Lower leg skin (tissue), 4 donors: ENCODE measurements at places on chromosomes 4 and X.

GRCh38 chr4:26787461-26788340 is 72.9 kb upstream of the STIM2 start:
- DNase-seq, result no peak

GRCh38 chr4:38620065-38620464 is 43.9 kb upstream of the KLF3 start:
- no peak for DNase-seq

- peak; percentile 87 for DNase-seq
Observed at GRCh38 chr4:141133146-141133998, at the start of gene RNF150. Gene RNF150, minus strand, starts transcription at chr4:141133469.

DNA sequence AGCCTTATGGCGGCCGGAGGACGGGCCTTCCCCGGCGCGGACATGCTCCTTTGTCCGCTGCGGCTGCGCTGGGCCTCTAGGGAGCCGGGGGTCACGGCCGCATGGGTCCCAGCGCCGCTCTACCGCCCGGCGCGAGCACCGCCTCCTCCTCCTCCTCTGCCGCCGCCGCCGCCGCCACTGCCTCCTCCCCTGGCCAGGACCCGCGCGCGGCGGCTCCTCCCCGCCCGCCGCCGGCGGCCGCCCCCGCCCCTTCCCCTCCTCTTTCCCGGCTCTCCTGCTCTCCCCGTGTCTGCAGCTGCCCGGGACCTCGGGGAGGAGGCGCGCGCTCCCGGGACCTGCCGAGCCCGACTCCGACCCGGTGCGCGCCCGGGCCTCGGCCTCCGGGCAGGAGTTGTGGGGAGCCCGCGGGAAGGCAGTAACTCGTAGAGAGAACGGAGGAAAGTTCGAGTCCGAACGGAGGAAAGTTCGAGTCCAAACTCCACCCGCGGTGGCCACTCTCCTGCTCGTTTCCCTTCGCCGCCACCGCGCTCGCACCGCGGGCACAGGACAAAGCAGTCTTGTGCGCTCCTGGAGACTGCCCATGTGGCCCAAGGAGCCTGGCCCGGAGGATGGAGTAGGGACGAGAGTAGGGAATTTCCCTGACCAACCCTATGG is at the start of gene ADGRA3:
ADGRA3 (minus strand) TSS at position 179 of the 654 bp plus-strand sequence. CDS start 282 bp downstream, outside the sequence.
- DNase-seq, result peak; percentile 30

DNA sequence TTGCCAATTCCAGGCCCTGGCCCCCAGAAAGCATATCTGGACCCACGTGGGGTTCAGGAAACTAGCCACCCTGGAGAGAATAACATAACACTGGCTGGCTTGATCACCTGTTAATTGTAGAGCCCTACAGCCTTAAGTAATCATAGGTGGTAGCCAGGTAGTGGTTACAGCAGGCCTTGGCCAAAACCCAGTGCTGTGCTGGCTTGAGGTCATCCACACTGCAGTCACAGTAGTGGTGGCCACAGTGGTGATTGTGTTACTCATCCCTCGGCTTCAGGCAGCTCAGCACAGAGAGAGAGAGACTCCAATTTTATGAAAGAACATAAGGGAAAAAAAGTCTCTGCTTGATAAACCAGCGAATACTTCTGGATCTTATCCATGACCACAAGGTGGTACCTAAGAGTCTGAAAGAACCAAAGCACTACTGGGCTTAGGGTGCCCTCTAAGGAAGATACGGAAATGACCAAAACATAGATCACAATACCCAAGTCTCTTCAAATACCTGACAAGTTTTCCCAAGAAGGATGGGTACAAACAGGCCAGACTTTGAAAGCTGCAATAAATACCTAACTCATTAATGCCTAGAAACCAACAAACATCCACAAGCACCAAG is 46.6 kb upstream of the CDX4 start:
- no peak for DNase-seq

- no peak for DNase-seq
Observed at GRCh38 chrX:21905313-21905712, 35.2 kb upstream of the SMS start.

- DNase-seq, result no peak
Observed at GRCh38 chr4:113071805-113072204, 22.4 kb downstream of the ANK2 start.

GRCh38 chr4:141028024-141028529 is 105.2 kb downstream of the RNF150 start:
- no peak for DNase-seq

DNA sequence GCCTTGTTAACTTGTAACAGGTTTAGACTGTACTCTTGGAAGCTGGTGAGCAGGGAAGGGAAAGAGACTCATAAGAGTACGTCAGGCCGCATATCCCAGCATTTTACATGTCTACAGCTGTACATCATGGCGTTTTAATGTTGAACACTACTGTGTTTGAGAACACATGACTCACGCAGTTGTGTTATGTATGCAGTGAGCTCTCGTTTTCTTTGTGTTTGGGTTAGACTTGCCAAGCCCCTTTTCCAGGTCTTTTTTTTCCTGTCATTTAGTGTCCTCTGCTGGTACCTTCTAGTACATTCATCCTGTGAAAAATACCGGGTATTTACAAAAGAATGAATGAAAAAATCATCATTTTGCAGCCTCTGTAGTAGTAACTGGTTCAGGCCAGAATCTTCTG is 35.3 kb downstream of the SMS start:
- no peak for DNase-seq

- no peak for DNase-seq
Observed at GRCh38 chrX:154135458-154136229, 8.4 kb upstream of the OPN1LW start.

DNA sequence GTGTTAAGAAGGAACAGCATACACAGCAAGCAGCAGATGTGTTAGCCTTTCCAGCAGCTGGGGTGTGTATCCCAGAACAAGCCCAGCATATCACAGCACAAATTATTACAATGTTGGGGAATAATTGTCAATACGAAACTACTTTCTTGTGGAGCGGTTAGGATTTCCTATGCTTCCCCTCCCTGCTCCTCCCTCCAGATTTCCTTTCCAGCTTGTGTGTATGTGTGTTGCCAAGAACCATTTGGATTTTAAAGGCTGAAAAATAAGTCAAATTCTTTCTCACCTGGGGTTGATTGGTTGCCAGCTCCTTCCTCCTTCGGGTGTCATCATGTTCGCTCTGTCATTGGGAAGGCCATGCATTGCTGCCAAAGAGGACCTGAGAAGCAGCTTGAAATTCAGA is 178.2 kb upstream of the FRMPD4 start:
- DNase-seq, result no peak

DNA sequence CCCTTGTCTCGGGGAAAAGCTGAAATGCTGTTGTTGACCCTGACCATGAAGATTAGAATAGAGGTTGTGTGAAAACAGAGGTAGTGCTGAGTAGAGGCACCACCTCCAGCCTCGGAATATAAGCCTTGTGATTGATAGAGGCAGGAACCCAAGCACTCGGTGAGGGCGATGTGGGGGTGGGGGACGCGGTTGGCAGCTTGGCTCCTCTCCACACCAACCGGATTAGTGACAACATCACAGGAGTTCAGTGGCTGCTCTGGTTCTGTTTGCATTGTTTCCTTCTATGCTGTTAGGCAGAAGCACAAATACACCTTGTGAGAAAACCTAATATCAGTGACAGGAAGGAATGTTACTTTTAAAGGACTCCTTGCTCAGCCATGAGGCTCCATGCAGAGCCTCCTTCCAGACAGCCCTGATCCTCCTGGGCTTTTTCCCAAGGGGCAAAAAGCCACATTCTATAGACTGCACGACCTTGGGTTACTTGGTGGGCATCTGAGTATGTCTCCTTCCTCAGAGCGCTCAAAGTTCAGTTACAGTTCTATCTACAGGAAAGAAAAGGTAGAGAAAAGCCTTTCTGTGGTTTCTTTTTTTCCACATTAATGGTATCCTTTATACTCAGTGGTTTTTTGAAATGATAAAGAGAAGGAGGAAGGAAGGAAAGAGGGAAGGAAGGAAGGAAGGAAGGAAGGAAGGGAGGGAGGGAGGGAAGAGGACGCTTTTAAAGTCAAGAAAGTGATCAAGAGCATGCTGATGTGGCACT is 150.4 kb upstream of the NOCT start:
- no peak for DNase-seq

DNA sequence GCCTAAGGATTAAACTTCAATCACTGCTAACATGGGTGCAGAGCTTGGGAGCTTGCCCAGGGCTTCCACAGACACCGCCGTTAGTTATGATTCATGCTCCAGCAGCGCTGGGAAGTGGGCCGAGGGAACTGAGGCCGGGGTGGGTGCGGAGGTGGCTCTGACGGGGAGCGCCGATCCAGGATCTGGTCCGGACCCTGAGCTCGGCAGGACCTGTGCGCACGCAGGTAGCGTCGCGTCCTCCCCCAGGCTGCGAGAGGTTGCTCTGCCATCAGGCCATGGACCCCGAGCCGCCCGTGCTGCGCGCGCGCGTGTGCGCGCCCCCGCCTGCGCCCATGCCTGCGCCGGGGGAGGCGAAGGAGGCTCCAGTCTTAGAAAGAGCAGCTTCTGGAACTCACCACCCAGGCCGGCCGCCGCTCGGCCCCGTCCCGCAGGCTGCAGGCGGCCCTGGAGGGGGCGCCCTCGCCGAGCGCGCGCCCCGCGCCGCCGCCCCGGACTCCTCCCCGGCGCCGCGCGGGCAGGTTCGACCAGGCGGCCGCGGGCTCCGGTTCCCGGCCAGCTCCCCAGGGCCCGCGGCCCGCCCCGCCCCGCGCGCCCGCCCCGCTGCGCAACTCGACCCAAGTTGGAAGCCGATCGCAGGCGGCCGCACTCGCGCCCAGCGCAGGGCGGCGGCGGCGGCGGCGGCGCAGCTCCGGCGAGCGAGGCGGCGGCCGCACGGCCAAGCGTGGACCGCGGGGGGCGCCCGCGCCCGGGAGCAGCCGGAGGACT is 732 bp upstream of the ADRA2C start:
- DNase-seq, result no peak

DNA sequence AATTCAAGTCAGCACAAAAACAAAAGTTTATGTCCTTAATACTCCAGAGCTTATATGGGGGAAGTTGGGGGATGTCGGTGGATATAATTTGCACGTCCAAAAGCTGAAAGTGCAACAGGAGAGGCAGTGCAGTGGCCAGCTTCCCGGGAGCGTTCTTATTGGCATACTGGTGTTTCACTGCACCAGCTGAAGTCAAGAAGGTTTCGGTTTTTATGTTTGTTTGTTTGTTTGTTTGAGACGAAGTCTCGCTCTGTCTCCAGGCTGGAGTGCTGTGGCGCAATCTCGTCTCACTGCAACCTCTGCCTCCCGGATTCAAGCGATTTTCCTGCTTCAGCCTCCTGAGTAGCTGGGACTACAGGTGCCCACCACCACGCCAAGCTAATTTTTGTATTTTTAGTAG is 28.6 kb upstream of the TLR3 start:
- DNase-seq, result no peak
